ENCODE measurements at places on chromosomes 12 and 14. TPM values are rescaled to one million over a fixed set of nuclear protein-coding genes. Genes with fewer than 3 reads are reported as not detected.

GRCh38 chr12:123971449-123971769 is 1.2 kb downstream of the CCDC92 start:
- DNase-seq = no peak

DNA sequence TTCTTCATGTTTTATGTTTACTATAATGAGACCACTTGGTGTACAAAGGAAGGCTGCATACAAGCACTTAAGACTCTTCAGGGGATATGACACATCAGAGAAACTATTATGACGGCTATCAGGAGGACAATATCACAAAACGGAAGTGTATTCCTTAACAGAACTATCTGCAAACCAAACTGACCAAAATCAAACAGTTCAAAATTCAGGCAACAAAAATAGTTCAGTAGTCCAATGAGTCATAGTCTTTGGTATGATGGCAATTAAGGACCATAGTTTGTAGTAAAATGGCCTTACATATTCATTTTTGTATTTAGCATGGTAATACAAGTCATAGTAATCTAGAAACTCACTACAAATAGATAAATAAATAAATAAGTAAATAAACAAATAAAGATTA is 1638.7 kb upstream of the SEL1L start:
- no peak for DNase-seq

GRCh38 chr12:9869307-9870161 is at the start of gene CLEC2B:
Gene CLEC2B (minus strand): TSS chr12:9869354.
- DNase-seq = no peak

DNA sequence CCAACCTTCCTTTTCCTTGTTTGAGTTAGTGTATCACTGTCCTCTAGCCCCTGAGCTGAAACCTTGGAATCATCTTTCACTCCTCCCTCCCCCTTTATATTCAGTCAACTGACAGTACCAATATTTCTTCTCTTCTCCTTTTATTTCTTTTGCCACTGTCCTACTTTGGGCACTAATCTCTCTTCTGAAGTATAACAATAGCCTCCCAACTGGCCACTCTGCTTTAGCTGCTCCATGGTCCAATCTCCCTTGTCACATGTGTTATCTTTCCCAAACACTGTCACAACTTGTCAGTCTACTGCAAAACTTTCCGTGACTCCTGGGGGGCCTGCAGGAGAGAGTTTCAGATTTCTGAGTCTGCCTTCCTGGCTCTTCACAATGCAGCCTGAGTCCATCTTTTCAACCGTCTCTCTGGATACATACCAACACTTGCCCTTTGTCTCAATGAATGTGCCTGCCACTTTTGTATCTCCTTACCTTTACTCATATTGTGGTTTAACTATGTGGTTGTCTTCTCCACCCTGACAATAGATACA is 471.2 kb downstream of the DIO2 start:
- DNase-seq = no peak

DNA sequence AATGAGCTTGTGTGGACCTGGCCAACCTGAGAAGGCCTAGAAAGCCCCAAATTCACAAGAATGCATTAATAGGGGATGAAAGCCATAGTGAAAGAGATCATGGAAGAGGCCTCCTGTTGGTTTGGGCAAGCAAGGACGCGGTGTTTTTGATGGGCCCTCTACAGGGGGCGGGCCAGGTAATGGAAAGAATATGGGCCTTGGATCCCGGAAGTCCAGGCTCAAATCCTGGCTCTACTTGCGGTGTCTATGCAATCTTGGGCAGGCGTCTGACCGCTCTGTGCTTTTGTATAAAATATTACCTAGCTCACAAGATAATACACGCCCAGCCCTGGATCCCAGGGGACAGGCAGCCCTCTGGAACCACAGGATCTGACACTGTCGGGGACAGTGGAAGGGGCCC is 41.1 kb upstream of the CLMN start:
- no peak for DNase-seq

DNA sequence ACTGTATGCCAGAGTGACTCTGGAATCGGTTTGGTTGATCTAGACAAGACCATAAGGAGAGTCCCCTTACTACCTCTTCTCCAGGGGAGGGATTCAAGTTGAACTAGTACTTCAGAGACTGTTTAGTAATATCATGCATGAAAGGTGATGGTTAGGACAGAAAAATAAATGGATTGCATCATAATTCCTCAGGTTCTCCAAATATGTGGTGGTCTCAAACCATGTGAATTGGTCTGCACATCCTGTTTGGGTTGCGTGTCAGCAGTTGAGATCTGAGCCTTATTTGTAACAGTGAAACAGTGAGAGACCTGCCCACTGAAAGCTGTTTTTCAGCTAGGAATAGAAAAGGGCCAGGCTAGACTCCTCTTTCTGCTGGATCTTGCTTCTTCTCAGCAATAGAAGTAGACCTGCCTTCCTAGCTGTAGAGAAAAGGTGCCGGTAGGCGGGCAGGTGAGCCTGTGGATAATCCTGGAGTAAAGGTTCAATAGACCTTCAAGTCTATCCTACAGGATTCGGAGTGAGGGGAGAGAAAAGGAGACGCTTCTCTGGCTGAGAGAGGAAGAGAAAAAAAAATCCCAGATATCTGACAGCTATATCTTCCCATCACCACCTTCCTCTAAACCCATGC is 258.5 kb upstream of the E2F7 start:
- DNase-seq = no peak

DNA sequence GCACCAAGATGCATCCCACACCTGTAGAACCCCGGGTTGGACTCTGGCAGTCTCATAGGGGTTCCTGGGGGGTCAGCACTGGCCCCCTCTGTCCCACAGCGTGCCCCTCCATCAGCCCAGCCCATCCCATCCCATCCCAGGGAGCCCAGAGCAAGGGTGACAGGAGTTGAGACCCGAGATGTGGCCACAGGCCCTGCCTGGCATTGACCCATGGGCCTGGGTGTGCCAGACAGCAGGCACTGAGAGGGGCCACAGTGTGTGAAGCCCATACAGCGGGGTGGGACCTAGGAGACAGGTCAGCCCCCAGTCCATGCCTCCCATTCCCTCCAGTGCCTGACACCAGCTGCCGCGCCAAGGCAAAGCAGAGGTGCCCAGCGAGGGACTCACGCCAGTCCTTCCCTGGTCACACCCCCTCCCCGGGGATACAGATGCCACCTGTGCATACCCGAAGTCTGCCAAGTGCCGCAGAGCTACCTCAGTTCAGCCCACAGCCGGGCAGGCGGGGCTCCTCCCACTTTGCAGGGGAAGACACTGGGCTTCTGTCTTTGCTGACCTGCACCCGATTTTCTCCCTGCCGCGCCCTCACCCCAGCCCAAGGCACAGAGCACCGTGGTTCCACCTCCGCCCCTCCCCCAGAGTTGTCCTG is 50.4 kb downstream of the CYP46A1 start:
- DNase-seq = peak; percentile 25

DNA sequence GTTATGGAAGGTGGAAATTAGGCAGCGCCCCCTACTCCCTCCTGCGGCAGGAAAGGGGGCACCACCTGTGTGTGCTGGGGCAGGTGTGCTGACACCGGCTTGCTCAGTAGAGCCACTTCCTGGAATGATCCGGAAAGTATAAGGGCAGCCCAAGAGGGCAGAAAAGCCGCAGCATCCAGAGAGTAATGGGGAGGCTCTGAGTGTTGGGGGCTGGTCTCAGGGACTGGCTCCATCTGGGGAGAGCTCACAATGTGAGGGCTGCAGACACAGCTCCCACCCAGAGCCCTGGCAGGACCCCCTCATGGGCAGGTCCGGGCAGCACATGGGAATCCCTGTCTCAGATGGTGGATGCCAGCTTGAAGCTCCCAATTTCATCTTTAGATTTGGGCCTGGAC is 187.6 kb upstream of the C14orf180 start:
- DNase-seq = no peak

- DNase-seq = no peak
These were observed 1233.3 kb upstream of the SEL1L start for GRCh38 chr14:82766996-82767395.

SERPINA9 gene
- not detected for polyA plus RNA-seq

MTA1 gene
- 126 TPM for polyA plus RNA-seq

PRKD1 gene
- 22.2 TPM for polyA plus RNA-seq

DIO2 gene
- 1.6 TPM for polyA plus RNA-seq

KRT5 gene
- polyA plus RNA-seq = 0.37 TPM

All from left lung (tissue), 14 donors.